ENCODE measurements at places on chromosomes 5 and 9. TPM values are rescaled to one million over a fixed set of nuclear protein-coding genes. Genes with fewer than 3 reads are reported as not detected.

DNA sequence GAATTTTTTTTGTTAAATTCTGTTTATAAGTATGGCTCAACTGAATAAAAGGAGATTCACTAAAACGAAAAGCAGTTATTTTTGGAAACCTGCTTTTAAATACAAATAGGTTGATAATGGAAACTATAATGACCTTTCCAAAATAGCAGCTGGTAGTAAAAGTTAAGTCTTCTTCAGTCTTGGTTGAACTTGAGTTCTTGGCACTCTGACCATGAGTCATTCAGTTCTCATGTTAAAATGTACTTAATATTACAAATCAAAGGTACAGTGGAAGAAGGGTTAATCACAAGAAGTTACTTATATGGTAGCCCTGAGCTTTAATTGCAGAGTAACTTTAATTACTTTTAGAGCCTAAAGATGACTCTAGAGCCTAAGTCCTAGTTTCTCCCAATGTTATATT lies 62.1 kb downstream of the KLF9 start:
- H3K36me3 ChIP-seq = peaks cover 29% of the 10 kb centered on the region
- no peak for DNase-seq
- H3K27ac ChIP-seq = no peak overlapping the region
- H3K4me1 ChIP-seq = no peaks in the 10 kb centered on the region

Gene PCA3
- not detected for total RNA-seq

- DNase-seq = no peak
- no peaks in the 10 kb centered on the region for H3K27me3 ChIP-seq
- no peak overlapping the region for H3K4me3 ChIP-seq
- no peaks in the 10 kb centered on the region for H3K36me3 ChIP-seq
- H3K27ac ChIP-seq = no peak overlapping the region
Measured at GRCh38 chr5:142290577-142291299, 34.1 kb downstream of the SPRY4 start.

GRCh38 chr5:154956712-154957111 lies 15.8 kb downstream of the MRPL22 start:
- no peaks in the 10 kb centered on the region for H3K4me1 ChIP-seq
- no peak overlapping the region for H3K27ac ChIP-seq
- peaks cover 30% of the 10 kb centered on the region for H3K36me3 ChIP-seq
- H3K27me3 ChIP-seq = no peaks in the 10 kb centered on the region
- no peak for DNase-seq

- H3K36me3 ChIP-seq = no peaks in the 10 kb centered on the region
- no peak overlapping the region for H3K4me3 ChIP-seq
- no peak overlapping the region for H3K27ac ChIP-seq
Measured at GRCh38 chr9:111282845-111283244, 47.2 kb downstream of the OR2K2 start.

Gene RASGEF1C
- 0.61 TPM for total RNA-seq

- H3K27me3 ChIP-seq = peaks cover 2% of the 10 kb centered on the region
- no peak overlapping the region for H3K27ac ChIP-seq
- H3K4me3 ChIP-seq = no peak overlapping the region
Measured at GRCh38 chr9:85528607-85529006, 213.1 kb downstream of the AGTPBP1 start.

DNA sequence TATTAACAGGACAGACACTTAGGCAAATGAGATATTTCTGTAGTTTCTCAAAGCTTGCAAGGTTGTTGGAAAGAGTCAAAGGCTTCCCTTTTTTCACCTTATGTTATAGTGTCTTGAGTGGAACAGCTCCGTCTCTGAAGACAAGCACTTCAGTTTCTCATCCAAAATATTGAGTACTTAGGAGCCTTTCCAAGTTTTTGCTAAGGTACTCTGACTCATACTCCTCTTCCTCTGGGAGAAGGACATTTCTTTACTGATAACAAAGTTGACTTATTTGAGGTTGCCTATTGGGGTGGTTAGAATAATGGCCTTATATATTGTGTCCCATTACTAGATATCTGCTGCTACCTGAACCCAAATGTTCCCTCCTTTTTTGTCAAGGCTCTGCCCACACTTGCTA lies 869.6 kb downstream of the MAT2B start:
- H3K4me3 ChIP-seq = no peak overlapping the region
- no peaks in the 10 kb centered on the region for H3K36me3 ChIP-seq
- no peak overlapping the region for H3K27ac ChIP-seq
- no peak for DNase-seq
- H3K27me3 ChIP-seq = no peaks in the 10 kb centered on the region

DNA sequence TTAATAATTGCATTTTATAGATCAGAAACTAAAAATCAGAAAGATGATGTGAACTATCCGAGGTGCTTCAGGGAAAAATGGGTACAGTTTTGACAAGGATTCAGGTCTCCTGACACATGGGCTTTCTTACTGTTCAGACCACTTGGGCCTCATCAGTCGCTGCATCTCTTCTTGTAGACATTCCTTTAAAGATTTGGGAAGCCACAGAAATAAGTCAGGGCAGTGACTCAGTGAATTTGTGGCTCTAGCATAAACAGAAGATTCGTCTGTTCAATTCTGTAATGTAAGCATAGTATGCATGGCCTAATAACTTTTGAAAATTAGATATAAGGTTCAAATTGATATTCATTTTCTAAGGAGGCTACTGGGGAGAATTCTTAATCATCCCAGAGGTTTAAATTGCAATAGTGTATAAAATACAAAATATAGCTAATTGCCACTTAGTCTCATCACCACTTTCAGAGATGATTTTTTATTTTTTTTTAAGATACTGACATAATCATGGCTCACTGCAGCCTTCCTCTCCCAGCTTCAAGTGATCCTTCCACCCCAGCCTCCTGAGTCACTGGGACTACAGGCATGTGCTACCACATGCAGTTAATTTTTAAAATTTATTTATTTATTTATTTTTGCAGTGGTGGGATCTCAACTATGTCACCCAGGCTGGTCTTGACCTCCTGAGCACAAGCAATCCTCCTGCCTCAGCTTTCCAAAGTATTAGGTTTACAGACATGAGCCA lies 48.9 kb downstream of the RASEF start:
- no peaks in the 10 kb centered on the region for H3K36me3 ChIP-seq
- H3K27me3 ChIP-seq = no peaks in the 10 kb centered on the region
- no peaks in the 10 kb centered on the region for H3K4me1 ChIP-seq
- no peak for DNase-seq

Gene GCNT4
- total RNA-seq = 14.4 TPM

- H3K4me3 ChIP-seq = no peak overlapping the region
- no peak for DNase-seq
- H3K27me3 ChIP-seq = no peaks in the 10 kb centered on the region
Measured at GRCh38 chr5:82351754-82352145, 73.6 kb upstream of the RPS23 start.

Gene ALAD
- 13.0 TPM for total RNA-seq

DNA sequence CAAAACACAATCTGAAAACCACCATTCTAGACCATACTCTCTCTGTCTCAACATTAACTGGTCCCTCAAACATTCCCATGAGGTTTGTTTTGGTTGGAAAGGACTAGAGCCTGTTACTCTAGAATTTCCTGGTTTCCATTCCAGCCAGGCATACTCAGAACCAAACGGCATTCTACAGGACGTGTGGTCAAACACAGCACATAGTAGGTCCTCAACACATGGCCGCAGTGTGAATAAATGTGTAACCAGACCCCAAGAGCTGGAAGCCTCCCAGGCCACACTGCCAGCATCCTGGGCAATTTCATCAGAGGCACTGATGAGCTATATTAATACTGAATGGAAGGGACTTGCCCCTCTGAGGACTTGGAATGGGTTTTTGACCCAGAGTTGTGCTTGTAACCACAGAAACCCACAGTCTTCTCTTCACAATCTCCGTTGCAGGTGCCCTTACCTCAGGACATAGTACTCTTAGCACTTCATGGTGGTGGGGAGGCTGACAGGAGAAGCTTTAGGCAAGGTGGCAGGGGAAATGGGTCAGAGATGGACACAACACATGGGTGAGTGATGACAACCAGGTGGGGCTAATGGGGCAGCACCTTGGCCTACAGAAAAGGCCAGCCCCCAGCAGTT lies 66.0 kb downstream of the ZNF366 start:
- H3K27me3 ChIP-seq = no peaks in the 10 kb centered on the region
- H3K27ac ChIP-seq = no peak overlapping the region
- no peak overlapping the region for H3K4me3 ChIP-seq
- no peaks in the 10 kb centered on the region for H3K4me1 ChIP-seq
- no peaks in the 10 kb centered on the region for H3K36me3 ChIP-seq

Gene SPATA31E1
- 0.09 TPM for total RNA-seq

Gene GPSM1
- 18.0 TPM for total RNA-seq

DNA sequence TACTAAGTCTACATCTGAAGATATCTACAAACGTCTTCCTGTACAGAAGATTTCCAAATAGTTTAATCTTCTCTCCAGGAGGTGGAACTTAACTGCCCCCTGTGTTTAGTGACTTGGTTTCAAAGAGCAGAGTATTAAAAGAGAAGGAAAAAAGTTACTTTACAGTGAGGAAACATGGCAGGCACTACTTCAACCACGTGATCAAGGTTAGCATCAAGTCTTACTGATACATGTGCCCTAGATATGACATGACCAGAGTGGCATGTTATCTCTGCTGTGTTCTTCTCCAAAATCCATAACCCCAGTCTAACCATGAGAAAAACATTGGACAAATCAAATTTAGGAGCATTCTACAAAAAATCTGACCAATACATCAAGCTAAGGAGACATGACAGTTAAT lies 125.8 kb downstream of the ADAMTS12 start:
- DNase-seq = no peak
- no peaks in the 10 kb centered on the region for H3K36me3 ChIP-seq
- no peak overlapping the region for H3K27ac ChIP-seq
- H3K4me1 ChIP-seq = peaks cover 6% of the 10 kb centered on the region

GRCh38 chr9:63816751-63817621 lies 1468.0 kb downstream of the FOXD4L5 start:
- peaks cover 8% of the 10 kb centered on the region for H3K4me1 ChIP-seq
- H3K36me3 ChIP-seq = no peaks in the 10 kb centered on the region
- peak; percentile 98 for DNase-seq
- no peak overlapping the region for H3K27ac ChIP-seq
- H3K27me3 ChIP-seq = peaks cover 24% of the 10 kb centered on the region

Gene DMRT1
- not detected for total RNA-seq

Gene GARIN3
- not detected for total RNA-seq

DNA sequence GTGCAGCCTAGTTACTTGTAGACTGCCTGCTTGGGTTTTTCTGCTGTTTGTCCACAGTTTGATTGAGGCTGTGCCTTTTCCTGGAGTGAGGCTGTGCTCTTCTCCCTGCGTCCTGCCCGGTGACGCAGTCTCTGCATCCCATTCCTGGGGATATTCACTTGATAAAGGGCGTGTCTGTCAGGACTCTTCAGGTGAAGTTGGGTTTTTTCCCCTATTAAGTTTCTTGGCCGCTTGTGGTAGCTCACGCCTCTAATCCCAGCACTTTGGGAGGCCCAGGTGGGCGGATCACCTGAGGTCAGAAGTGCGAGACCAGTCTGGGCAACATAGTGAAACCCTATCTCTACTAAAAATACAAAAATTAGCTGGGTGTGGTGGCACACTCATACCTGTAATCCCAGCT lies 50.0 kb upstream of the SUSD3 start:
- no peak overlapping the region for H3K27ac ChIP-seq
- H3K4me3 ChIP-seq = no peak overlapping the region
- H3K36me3 ChIP-seq = no peaks in the 10 kb centered on the region
- H3K4me1 ChIP-seq = no peaks in the 10 kb centered on the region
- no peaks in the 10 kb centered on the region for H3K27me3 ChIP-seq

DNA sequence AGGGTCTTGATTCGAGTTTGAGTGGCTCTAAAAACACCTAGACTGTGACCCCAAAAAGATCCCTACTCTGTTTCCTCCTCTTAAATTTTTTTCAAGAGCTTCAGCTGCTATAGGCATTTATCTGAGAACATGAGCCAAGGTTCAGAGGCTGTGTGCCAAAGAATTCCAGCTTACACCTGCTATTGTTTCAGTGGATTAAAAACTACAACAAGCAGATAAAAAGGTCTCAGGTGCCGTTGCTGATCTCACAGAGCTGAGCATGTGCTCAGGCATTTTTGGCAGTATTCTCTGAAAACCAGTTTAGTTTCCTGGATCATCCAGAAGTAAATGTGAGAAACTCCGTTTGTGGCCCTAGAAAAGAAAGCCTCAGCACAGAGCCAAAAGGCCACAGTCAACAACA lies 349.2 kb downstream of the DEPDC1B start:
- no peaks in the 10 kb centered on the region for H3K36me3 ChIP-seq
- H3K4me3 ChIP-seq = no peak overlapping the region
- no peaks in the 10 kb centered on the region for H3K4me1 ChIP-seq
- H3K27me3 ChIP-seq = no peaks in the 10 kb centered on the region

- no peaks in the 10 kb centered on the region for H3K36me3 ChIP-seq
- H3K27me3 ChIP-seq = no peaks in the 10 kb centered on the region
- H3K27ac ChIP-seq = no peak overlapping the region
- no peak overlapping the region for H3K4me3 ChIP-seq
- no peaks in the 10 kb centered on the region for H3K4me1 ChIP-seq
Measured at GRCh38 chr5:138065102-138065501, 18.7 kb upstream of the WNT8A start.

GRCh38 chr9:26406676-26407075 lies 485.9 kb downstream of the CAAP1 start:
- no peaks in the 10 kb centered on the region for H3K4me1 ChIP-seq
- no peaks in the 10 kb centered on the region for H3K27me3 ChIP-seq
- no peak overlapping the region for H3K4me3 ChIP-seq

Gene FAM221B
- total RNA-seq = not detected

GRCh38 chr9:107480386-107480789 lies 9.2 kb downstream of the KLF4 start:
- no peaks in the 10 kb centered on the region for H3K4me1 ChIP-seq
- DNase-seq = no peak
- no peak overlapping the region for H3K4me3 ChIP-seq
- no peaks in the 10 kb centered on the region for H3K36me3 ChIP-seq
- H3K27ac ChIP-seq = no peak overlapping the region
- no peaks in the 10 kb centered on the region for H3K27me3 ChIP-seq

DNA sequence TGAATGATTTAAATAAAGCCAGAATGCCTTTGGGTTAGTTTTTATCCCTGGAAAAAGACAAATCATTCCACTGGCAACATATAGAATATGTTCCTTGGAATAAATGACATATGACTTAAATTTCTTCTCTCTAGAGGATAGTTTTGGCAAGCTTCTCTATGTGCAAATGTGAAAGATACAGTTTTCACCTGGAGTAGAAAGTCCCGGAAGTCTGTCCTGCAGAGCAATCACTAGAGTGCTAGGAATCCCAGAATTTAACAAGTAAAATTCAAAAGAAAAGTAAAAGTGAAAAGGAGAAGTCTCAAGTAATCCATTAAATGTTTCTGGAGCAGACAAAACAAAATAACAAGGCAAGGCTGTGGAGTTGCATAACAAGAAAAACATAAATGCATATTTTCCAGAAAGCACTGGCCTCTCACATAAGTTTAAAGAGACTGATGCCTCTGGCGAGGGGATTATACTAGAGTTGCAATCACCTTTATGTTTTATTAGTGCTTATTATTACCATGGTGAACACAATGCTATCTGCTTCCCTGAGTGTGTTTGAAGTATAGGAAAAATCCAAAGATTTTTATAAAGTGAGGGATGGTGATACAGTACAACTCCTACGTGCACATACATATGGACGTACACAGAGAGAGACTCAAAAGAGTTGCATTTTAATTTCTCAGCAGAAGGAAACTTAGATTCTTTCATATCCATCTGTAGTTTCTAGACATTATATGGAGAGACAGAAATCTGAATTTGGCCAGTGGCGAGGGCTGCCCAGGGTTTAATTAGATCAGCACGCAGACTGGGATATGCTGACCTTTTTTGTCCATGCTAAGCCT lies 188.3 kb upstream of the ANKRD55 start:
- H3K4me1 ChIP-seq = no peaks in the 10 kb centered on the region
- no peak overlapping the region for H3K27ac ChIP-seq
- H3K27me3 ChIP-seq = no peaks in the 10 kb centered on the region
- H3K4me3 ChIP-seq = no peak overlapping the region
- DNase-seq = no peak

Gene RAB14
- 44.8 TPM for total RNA-seq

Gene FOXD4
- not detected for total RNA-seq

Measured in H1 (cell line).